MV-4-11 (cell line): ENCODE measurements at places on chromosomes 1 and 21.

DNA sequence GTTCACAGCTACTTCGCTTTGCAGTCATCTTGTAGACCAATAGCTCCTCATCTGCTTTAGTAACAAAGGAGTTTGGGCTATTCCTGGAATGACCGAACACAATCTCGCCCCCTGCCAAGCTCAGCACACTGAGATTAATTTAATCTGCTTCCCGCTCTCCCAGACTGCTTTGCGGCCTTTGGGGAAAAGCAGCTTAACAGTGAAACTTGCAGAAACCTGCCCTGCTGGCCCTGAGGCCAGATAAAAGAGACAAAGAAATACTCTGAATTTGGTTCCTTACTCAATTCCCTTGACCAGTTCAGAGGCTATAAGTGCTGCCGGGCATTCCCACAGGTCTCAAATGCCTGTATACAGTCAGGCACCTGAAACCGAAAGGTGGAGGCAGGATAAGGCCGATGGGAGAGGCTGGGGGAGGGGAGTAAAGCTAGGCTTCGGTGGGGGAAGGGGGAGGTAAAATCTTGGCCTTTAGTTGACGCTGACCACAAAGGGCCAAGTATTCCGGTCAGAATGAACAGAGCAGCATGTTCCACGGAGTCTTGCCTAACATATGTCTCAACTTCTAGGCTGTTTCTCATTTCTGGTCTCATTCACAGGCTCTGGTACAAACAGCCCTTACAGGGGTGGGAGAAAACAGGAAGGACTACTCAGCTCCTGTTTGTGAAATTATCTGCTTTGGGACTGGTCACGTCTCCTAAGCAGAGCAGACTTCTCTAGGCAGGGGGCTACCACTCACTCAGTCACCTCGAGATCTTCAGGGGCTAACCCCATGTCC is 17.7 kb upstream of the A3GALT2 start:
- peak; percentile 92 for DNase-seq

- DNase-seq = peak; percentile 57
Observed at GRCh38 chr1:75625795-75626194, 14.9 kb upstream of the SLC44A5 start.

GRCh38 chr1:64357422-64357821 is 112.5 kb upstream of the CACHD1 start:
- DNase-seq = no peak

DNA sequence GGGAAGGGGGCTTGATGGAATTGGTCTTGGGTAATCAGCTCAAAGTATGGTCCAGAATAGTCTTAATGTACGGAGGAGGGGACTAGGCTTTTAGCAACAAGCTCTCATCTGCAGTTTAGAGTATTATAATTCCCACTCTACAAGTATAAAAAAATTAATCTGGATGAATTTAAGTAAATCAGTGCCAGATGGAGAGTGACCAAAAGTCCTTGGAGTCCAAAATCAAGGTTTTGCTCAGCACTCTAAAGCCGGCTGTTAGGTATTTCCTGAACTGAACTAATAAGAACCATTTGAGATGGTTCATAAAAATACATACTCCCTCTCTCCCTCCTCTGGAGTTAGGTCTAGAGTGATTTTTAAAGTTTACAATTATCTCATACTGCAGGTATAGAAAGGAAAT is 23.7 kb downstream of the GLUL start:
- no peak for DNase-seq

DNA sequence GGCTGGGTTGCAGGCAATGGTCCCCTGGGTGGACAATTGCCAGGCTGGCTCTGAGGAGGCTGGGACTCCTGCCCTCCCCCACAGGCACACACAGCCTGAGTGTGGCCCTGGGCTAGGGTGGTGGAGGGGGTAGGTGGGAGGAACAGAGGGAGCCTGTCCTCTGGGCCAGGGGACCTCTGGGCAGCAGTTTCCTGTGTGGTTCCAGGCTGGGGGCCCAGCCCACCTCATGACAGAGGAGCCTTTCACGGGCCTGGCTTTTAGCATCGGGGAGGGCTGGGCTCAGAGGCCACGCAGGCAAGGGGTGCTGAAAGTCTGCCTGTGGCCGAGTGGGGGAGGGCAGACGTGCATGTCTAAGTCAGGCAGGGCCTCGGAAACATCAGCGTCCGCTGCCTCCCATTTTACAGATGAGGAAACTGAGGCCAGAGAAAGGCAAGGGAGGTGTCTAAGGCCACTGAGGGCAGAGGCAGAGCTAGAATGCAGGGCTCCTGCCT is 7.0 kb downstream of the EXTL1 start:
- no peak for DNase-seq

GRCh38 chr1:86704972-86705664 is 742 bp downstream of the SH3GLB1 start:
- peak; percentile 42 for DNase-seq

DNA sequence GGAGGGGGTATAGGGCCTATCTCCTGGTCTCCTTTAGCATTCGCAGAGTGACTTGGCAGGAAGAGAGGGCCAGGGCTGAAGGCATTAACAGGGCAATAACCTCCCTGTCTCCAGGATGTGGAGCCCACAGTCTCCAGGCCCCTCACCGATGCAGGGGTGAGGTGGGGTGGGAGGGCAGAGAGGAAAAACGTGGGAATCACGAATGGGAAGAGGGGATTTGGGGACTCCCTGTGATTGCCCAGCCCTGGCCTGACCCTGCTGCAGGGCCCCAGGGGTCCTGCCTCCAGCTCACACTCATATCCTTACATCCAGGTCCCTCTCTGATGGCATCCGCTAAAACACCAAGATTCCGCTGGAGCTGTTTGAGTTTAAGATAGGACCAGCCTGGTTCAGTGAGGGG is 14.6 kb downstream of the TFAP2E start:
- no peak for DNase-seq

- DNase-seq = peak; percentile 14
Observed at GRCh38 chr1:221276896-221277409, 397.7 kb downstream of the HLX start.

DNA sequence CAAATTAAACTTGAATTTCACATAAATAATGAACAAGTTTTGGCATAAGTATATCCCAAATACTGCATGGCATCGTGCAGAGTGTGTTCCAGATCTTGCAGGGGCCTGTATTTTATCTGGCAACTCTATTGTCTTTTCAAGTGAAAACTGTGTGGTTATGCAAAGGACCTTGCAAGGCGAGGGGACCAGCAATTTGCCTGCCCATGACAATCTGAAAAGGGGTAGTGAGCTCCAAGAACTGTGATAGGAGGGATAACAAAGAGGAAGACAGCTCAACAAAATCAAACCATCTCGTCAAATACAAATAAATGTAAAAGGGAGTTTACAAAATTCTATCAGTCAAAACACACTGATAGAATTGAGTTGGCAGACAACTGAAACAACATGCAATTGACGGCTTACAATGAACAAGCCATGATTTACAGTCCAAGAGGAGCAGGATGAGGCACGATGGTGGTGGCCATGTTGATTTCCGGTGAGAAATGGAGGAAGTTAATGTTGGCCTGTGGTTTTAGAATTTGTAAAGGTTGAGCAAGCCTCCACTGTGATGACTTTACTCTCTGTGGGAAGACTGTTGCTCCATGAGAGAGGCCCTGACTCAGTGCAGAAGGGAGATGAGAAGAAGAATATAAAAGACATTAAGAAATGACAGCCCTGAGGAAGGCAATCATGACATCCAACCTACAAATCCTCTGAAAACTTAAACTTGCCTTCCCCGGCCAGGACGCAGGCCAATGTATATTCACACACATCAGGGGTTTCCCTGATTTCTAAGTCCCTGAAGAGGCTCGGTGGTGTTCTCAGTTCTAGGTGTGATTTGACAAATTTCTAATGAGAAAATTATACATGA is 132.2 kb downstream of the ADSS2 start:
- DNase-seq = peak; percentile 97

- no peak for DNase-seq
Observed at GRCh38 chr1:116325922-116326321, 47.1 kb upstream of the ATP1A1 start.

- DNase-seq = no peak
Observed at GRCh38 chr1:108704496-108704895, 8.2 kb upstream of the FNDC7 start.

- no peak for DNase-seq
Observed at GRCh38 chr1:19619697-19620384, 24.3 kb upstream of the NBL1 start.

DNA sequence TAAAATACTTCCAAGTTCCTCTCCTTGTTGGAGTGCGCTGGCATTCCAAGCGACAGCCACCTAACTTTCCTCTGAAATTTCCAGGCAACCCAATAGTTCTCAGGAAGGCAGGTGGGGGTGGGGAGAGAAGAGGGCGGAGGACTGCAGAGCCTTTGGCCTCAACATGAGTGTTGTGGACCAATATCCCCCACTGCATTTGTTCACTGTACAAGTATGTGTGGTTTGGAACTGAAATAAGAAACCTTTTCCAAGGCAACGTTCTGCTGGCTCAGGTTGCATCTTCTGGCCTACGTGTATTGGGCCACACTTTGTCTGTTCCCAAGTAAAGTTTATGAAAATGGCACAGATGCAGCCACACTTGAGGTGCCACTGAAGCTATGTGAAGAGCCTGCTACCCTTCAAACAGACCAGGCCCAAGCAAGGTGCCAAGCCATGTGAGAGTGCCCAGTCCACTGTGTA is 153.4 kb downstream of the DHRS3 start:
- DNase-seq = no peak

- no peak for DNase-seq
Observed at GRCh38 chr1:91608876-91609275, 108.2 kb downstream of the CDC7 start.
